ENCODE measurements at places on chromosomes 11 and 22.

DNA sequence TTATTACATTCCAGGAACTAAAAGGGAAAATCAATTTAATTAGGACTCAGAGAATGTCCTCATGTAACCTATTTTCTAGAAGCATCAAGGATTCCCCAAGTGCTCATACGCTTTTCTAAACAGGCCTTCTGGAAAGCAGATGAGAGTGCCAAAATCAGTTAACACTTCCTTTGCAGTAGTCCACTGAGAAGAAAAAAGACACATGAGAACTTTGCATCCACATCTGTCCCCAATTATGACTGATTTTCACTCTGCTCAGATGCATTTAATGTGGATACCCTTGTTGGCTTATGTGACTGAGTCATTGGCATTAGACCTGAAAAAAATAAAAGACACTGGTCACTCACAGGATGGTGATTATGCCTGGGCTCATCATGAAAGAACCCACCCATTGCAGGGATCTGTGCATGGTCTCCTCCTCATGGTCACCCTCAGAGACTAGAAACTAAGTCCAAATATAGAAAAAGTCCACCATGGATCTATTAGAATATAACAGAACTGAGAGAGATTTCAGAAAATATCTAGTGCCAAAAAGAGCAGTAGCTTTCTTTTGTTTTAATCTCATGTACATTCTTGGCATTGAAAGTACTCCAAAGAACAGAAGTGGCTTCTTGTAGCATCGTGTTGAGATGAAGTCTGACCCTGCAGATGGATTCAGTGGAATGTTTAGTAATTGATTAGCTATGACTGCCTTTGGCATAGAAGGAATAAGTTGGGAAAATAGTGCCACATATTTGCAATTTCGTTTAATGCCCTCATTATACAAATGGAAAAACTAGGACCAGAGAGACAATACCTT lies 48.8 kb upstream of the FIBIN start:
- no peak for DNase-seq

DNA sequence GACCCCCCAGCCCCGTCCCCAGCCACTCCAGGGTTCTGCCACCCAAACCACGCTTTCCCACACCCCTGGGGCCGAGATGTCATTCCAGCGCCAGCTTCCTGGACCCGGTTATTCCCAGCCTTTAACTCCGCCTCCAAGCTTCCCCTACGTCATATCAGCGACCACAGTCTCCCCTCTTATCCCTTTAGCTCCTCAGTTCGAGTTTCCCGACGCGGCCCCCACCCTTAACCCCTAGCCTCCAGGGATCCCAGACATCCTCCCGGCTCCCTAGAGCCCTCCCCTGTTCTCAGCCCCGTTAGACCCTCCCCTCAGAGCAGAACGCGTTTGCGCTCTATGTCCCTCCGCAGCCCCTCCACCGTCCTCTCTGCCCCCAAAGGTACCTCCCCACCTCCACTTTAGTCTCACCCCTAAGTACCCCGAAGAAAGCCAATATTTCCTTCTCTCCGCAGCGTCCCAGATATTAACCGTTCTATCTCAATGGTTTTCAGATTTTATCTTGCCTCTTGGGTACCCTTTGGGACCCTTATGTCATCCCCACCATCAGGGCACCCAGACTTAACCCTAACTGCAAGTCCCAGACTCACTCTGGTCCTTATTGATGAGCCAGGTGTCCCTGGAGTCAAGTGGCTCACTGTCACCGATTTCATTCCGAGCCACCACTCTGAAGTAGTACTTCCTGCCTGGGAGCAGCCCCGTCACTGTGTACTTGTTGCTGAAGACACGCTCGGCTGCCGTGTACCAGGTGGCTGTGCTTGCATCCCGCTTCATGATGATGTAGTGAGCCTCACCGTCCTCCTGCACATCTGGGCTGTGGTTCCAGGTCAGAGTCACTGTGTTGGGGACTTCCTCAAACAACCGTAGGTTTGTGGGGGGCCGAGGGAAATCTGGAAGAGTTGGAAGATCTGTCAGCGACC lies 8.0 kb downstream of the TMEM86A start:
- DNase-seq: peak; percentile 67

GRCh38 chr11:76444065-76444383 lies 794 bp upstream of the EMSY start:
- no peak for DNase-seq

- DNase-seq: peak; percentile 86
Measured at GRCh38 chr22:49025791-49026493, 801.7 kb downstream of the BRD1 start.

DNA sequence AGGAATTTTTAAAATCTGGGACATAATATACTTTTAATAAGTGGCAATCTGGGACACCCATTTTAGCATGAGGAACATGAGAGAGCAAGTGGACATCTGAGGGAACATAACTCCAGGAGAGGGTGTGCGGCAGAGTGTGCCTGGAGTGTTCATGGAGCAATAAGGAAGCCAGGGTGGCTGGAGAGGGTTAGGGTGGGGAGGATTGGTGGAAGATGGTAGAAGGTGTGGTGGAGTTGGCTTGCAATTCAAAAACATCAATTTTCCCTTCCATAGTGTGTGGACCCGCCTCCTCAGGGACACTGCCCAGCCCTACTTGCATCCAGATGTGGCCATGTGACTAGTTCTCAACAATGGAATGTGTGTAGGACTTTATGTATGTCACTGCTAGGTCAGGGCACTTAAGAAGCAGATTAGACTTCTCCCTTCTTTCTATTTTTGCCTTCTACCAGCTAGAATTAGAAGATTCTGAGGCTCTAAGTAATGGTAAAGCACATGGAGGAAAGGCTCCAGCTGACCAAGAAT lies 4.4 kb upstream of the DENND5A start:
- peak; percentile 36 for DNase-seq

Data from chondrocyte (in vitro differentiated cells).